Stimulated activated CD8-positive, alpha-beta memory T cell treated with anti-CD3 and anti-CD28 coated beads, Interleukin-4, amount 100 ng/mL, for 4 hours (primary cell): ENCODE measurements at places on chromosomes 6 and 20.

DNA sequence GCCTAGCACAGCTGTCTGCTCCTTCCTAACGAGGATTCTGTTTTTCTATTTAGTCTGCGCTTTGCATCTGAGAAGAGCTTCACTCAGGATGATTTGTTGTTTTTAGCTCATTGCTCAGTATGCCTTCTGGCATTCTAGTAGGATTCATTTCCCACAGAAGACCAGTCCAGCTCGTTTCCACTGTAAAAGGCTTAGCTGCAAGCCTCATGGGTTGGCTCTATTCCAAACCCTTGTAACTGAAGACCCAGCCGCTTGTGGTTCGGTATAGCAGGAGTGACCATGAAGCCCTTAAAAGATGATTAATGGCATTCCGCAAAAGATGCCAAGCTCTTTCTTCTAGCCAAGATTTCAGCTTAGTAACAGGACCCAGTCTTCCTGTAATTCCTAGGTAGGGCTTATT is 7.2 kb downstream of the ADGRF1 start:
- no peak for DNase-seq

GRCh38 chr6:50795574-50795973 is 23.1 kb upstream of the TFAP2B start:
- DNase-seq = no peak

- no peak for DNase-seq
Observed at GRCh38 chr6:76684875-76685274, 612.4 kb upstream of the IMPG1 start.

DNA sequence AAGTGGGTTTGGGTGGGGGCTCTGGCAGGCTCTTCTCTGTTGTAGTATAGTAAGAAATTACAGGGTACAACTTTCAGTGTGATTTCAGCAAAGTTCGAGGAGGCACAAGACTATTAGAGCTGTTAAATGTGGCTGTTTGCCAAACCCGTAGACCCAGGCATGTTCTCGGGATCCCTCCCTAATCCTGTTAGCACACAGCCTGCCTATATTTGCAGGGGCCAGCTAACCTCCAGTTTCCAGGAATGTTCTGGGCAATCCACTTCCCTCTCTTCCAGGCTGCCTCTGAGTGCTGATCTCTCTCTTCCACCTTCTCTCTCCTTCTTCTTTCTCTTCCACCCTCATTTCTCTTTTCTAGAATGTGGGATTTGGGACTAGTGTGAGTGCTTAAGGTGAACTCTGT is 34.8 kb upstream of the ZFP64 start:
- no peak for DNase-seq

- no peak for DNase-seq
Observed at GRCh38 chr6:106215608-106216007, 110.0 kb downstream of the ATG5 start.

DNA sequence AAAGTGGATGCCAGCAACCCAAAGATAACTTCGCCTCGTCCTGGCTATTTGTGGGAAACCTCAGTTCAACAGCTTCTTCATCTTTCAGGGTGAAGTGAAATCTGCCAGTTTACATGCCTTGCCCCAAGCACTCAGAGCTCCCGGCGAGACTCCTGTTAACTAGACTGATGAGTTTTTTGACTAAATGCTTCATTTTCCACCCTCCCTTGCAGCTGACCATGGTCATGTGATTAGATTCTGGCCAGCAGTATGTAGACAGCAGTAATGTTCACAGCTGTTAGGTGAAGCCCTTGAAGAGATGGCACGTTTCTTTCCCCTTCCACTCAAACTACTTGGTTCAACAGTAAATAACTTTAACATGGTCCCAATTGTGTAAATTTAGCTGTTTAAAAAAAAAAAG is 718.8 kb upstream of the FLRT3 start:
- no peak for DNase-seq

DNA sequence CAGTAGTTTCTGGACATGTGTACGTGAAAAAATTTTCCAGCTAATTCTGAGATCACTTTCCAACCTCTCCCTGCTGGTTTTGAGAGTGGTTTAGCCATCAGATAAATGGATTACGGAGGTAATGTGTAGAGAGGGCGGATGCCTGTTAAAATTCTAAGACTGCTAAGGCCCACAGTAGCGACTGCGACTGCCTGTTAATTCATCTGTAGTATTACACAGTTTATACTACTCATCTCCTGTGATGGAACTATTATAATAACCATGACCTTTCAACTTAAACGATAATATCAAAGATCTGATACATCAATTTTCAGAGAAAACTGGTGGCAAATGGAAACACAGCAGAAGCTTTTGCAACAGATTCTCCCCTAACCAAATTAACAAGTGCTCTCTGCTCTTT is 102.3 kb downstream of the IRF4 start:
- no peak for DNase-seq

- DNase-seq = no peak
Observed at GRCh38 chr6:77072694-77073409, 390.4 kb downstream of the HTR1B start.

GRCh38 chr6:43895656-43896328 is 125.8 kb downstream of the VEGFA start:
- no peak for DNase-seq

- no peak for DNase-seq
Observed at GRCh38 chr6:164247106-164247505, 832.6 kb downstream of the QKI start.

DNA sequence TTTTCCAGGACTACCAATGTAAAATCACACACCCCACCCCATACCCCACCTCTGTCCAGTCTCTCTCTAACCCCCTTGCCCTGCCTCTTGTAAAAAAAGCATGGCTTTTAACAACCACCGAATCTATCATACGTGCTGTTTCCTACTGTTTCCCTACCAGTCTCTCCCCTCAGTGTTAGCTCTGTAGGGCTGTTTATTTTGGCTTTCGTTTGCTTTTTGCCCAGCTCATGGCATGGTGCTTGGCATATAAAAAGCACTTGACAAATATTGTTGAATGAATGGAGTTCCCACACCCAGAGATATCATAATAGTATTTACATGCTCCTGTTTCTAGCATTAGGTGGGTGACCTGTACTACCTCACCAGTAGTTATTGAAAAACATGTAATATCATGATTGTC is 148.2 kb downstream of the OPRM1 start:
- DNase-seq = no peak

DNA sequence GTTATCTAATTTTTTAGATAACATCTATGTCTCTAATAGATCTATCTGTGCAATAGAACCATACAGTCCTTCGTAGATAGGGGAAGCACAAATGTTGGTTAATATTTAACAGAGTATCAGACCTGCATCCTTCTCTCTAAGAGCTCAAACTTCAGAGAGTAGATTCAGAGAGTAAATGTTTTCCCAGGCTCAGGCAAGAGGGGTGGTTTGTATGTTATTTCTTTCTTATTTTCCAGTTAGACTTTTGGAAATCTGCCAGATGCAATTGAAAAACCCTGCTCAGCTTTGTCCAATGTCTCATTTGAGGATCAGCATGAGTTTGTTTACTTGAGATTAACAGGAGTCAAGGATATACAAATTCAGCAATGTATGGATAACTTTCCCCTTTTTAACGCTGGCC is 361.9 kb downstream of the BCKDHB start:
- no peak for DNase-seq

- DNase-seq = no peak
Observed at GRCh38 chr6:28082939-28083338, 2.6 kb downstream of the ZNF165 start.

DNA sequence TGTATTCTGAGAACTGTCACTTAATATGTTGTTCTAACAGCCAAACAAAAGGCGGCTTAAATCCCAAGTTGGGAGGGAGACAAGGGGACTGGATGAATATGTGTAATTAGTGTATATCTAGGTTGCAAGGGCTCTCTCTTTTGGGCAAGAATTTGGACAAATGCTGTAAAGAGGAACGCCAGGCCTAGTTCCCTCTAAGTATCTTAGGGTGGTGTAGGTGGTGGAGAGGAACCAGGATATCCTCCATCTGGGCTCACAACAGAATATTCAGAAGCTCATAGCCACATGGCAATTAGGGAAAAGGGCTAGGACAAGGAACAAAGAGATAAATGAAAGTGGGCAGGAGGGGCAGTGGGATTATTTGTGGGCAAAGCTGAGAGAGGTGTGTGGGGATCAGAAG is 149.5 kb downstream of the LRFN2 start:
- DNase-seq = no peak

- DNase-seq = no peak
Observed at GRCh38 chr20:2804041-2804828, 3.8 kb upstream of the CPXM1 start.

GRCh38 chr20:44959082-44959637 is 1.0 kb downstream of the TOMM34 start:
- no peak for DNase-seq

DNA sequence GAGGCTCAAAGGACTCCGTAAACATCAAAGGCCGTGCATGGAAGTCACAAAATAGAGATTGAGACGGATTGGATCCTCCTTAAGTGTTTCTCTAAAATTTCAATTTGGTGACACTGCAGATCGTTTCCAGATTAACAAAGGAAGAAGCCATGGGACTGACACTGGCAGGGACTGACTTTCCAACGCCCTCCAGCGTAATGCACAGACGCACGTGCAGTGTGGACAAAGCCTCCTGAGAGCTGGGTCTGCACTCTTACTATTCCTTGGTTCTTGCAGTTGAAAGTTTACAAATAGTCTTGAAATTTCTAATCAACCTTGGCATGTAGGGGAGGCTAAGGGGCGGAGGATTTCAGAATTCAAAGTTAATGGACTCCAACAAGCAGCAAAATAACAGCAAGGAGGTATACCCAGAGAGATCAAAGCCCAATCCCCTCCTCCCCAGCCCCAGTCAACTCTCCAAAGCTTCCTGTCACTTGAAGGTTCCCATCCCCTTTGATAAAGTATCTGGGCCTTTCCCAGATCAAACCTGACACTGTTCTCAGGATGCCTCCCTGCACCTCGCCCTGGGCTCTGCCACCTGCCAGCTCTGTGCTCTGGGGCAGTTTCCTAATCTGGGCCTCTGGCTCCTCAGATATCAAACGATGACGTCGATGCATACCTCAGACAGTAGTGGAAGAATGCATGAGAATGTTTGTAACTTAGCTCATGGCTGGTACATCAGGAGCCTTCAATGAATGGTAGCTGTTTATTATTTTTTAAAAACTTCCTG is 106.5 kb upstream of the TRAF3IP2 start:
- DNase-seq = no peak

GRCh38 chr6:98670045-98670746 is 164.2 kb upstream of the POU3F2 start:
- no peak for DNase-seq

GRCh38 chr6:155949256-155949655 is 493.6 kb upstream of the NOX3 start:
- no peak for DNase-seq

- DNase-seq = no peak
Observed at GRCh38 chr6:124303971-124304370, 500.3 kb downstream of the NKAIN2 start.

DNA sequence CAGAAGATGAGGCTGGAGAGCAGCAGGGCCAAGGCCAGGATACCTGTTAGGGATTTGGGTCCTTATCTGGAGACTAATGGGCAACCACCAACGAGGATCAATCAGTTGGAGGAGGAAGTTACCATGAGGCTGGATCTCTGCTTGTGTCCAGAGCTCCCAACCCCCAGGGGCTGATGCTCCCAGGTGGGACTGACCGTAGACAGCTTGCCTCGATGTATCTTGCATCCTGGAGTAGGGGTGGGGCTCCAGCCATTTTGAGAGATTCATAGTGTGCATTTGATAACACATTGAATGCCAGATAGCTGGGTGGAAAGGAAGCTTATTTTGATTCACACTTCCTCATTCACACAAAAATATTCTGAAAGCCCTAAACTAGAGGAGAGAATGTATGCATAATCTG is 4.6 kb upstream of the RFPL4B start:
- no peak for DNase-seq

GRCh38 chr20:34583544-34583943 is 25.0 kb downstream of the MAP1LC3A start:
- DNase-seq = no peak

GRCh38 chr6:37100745-37101144 is 69.2 kb upstream of the PIM1 start:
- DNase-seq = no peak

DNA sequence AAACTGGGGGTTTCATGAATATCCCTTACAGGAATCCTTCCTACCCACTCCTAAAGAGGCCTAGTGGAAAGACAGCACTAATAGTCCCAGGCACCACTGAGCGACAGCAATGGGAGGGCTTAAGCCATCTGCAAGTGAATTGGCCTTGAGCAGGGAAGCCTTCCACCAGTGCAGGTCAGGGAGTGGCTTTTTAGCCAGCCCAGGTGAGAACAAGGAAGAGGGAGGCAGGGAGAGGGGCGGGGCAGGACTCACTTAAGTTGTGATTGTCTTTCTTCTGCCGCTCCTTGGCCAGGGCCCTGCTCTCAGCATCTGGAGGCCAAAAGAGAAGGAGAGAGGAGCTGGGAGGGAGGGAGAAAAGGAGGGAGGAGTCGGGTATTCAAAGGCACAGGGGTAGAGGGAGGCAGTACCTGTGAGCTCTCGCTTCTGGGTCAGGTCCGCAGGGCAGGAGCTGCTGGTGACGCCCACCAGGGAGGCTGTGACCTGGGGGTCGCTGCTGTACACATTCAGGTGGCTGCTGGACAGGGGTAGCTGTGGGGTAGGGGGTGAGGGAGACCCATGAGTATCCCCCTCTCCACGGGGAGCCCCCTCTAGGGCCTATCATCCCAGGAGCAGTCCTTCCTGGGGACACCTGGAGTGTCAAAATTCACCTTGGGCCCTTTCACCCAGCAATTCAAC is 47.8 kb downstream of the TFEB start:
- no peak for DNase-seq
